ENCODE measurements at places on chromosomes 7 and 10.

DNA sequence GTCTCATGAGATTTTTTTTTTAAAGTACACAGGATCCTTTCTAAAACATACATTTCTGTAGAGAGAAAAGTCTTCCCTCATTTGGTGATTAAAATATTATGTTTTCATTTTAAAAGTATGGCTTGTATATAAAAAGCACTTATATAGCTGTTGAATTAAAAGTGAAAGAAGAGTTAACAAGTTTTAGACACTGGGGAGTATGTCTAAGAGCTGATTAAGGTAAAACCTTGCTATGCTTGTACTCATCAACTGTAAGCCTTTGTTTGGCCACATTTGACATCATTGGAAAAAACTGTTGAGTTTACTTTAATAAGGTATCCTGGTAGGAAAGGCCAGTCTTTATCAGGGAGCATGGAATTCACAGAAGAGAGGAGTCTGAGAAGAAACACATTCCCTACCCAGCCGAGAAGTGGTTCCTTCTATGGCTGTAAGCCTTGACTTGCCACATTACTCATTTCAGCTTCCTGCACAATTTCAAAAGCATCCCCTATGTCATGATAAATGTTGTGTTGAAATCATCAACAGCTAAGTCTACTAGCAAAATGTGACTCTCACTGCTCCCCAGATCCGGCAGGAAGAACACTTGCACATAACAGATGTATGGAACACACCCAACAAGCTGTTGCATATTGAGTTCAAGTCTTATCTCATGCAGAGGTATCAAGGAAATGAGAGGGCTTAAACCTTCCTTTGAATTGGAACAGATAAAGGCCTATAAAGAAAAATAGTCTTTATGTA lies 171.8 kb upstream of the CDK1 start:
- DNase-seq, result no peak

- DNase-seq, result no peak
These were observed 3.8 kb upstream of the ADAMTS14 start for GRCh38 chr10:70668454-70668970.

- DNase-seq, result no peak
These were observed 170.0 kb downstream of the PRKCQ start for GRCh38 chr10:6409971-6410643.

DNA sequence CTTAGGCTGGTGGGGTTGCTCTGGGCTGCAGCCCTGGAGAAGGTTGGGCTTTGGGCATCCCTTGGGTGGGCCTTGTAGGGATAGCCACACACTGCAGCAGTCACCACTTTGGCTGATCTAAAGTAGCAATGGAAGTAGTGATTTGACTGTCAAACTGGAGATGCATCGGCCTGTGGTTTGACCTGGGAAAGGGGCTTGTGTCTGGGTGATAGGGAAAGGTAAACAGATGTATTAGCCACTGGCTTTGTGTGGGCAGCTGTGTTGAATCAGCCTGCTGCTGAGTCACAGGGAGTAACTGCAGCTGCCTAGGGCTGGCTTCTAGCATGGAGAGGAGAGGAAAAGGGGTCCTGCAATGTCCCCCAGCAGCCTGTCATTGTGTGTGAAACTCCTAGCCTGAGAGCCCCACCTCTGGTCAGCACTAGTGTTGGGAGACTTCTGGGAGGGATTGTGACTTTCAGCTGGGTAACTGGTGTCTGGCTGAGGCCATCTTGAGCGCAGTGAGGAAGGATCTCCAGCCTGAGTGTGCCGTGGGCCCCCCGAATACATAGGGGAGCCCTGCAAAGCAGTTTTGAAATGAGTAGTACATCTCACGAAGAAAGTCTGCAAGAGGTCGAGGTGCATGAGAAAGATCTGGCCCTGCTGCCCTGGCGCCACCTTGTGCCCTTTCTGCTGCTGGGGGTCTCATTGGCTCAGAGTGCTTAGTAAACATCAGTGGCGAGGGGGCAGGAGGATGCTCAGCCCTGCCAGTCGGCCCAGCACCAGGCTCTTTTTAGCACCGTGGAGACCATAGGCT lies 117.3 kb downstream of the FANK1 start:
- DNase-seq, result no peak

DNA sequence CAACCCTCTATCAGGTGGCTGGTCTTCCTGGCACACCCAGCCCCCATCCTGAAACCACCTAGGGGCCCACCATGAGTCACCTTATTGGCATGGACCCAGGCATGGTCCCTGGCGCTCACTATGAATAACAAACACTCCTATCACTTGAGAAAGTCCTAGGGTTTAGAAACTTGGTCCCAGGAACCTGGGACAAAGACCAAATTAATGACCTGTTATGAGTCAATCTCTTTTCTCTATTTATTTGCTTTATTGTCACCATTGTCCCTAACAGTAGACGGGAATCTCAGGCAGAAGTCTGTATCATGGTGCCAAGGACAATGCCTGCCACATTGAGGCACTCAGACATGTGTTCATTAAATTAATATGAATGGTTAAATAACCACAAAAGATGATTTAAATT lies 599.6 kb upstream of the C7orf33 start:
- DNase-seq, result no peak
